Kidney (tissue), 22 donors: ENCODE measurements at places on chromosomes 16 and 17. TPM values are rescaled to one million over a fixed set of nuclear protein-coding genes. Genes with fewer than 3 reads are reported as not detected.
A peak's percentile ranks its signal among the peaks of the same experiment; 100 is the strongest.

DNA sequence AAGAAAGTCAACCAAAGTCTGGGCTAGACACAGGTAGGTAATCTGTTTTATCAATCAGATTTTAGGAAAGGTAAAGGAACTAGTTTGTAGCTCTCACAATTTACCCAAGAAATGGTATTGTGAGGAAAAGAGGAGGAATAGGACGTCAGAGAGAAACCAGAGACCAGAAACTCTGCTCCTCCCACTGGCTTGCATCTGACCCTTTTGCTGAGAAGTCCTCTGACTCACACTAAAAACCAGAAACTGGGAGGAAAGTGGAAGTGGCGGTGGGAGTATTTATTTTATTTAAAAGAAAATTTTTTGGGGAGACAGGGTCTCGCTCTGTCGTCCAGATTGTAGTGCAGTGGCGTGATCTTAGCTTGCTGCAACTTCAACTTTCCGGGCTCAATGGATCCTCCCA lies 38.0 kb upstream of the MNT start:
- no peak overlapping the region for H3K4me3 ChIP-seq
- H3K36me3 ChIP-seq: peaks cover 4% of the 10 kb centered on the region
- H3K4me1 ChIP-seq: no peaks in the 10 kb centered on the region
- no peak overlapping the region for H3K27ac ChIP-seq
- no peaks in the 10 kb centered on the region for H3K27me3 ChIP-seq
- DNase-seq: no peak

DNA sequence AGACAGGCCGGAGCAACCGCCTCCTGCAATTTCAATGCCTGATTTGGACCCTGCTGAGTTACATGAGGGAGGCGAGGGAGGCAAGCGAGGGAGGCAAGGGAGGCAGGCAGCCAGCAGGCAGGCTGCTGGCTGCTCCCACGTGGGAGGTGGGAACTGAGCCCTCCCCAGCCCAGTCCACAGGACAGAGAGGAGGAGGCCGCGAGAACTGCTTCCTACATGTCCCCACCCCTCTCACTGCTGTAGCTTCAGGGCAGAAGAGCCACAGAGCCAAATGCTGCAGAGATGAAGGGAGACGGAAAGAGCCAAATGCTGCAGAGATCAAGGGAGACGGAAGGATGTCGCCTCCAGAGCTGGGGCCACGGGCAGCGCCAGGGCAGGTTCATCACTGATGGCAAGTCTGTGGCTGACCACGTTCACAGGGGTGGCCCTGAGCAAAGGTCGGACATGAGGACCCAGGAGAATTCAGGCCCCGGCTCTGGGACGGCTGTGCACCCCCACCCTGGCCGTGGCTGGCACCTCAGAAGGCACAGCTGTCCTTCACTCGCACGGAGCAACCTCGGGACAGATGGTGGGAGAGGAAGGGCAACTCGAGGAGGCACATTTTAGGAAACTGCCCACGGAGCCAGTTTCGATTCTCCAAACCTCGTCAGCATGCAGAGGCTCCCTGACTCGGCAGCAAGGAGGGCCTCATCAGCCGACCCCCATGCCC lies 21.5 kb downstream of the RPH3AL start:
- no peaks in the 10 kb centered on the region for H3K27me3 ChIP-seq
- no peaks in the 10 kb centered on the region for H3K36me3 ChIP-seq
- peak overlapping the region; percentile 81 for H3K27ac ChIP-seq

DNA sequence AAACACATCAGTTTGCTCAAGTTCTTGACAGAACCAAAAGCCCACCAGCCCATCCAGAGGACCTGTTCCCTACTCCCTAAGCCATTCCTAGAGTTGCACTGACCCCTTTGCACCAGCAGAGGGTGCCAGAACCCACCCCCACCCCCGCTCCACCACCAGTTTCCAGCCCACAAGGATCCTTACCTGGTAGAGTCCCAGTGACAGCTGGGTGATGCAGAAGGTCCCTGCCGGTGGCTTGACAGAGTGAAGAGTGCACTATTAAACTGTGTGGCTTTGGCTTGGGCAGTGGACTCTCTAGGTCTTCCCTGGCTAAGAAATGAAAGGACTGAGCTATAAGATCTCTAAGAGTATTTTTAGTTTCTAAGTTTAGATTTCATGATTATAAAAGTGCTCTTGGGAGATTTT lies 73.3 kb upstream of the MTMR4 start:
- no peaks in the 10 kb centered on the region for H3K27me3 ChIP-seq
- no peaks in the 10 kb centered on the region for H3K4me1 ChIP-seq
- no peak overlapping the region for H3K4me3 ChIP-seq

- H3K36me3 ChIP-seq: no peaks in the 10 kb centered on the region
- DNase-seq: no peak
- no peaks in the 10 kb centered on the region for H3K4me1 ChIP-seq
- H3K27ac ChIP-seq: no peak overlapping the region
These were observed 83.8 kb upstream of the FAM20A start for GRCh38 chr17:68684949-68685357.

DNA sequence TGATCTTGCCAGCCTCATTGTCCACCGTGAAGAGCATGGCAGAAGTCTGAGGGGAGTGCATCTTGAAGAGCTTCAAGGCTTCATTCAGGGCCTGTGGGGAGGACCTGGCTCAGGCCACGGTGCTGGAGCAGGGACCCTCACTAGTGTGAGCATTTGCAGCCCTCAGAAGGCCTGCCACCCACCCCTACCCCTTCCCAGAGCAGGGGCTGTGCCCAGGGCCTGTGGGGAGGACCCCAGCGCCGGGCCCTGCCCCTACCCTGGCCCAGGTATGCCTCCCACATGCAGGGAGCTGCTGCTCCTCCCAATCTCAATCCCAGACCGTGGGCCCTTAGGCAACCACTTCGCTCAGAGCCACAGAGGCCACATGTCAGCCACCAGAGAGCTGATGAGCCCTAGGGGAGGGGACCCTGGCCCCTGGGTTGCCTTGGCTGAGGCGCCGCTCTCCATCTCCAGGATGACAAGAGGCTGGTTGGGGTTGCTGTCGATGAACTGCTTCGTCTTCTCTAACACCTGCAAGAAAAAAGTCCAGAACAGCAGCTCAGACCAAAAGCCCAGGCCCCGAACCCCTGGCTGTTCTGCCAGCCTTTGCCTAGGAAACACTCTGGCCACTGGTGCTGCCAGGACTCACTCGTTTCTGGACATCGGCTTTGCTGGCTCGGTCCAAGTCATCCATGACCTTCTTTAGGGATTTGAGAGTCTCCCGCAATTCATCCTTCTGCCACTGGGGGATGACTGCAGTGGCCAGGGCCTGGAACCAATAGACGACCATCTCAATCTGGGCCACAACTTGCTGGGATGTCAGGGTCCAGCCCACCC lies 1.8 kb upstream of the EXOSC6 start:
- H3K27me3 ChIP-seq: no peaks in the 10 kb centered on the region
- H3K4me1 ChIP-seq: no peaks in the 10 kb centered on the region
- no peak overlapping the region for H3K27ac ChIP-seq
- H3K4me3 ChIP-seq: no peak overlapping the region

DNA sequence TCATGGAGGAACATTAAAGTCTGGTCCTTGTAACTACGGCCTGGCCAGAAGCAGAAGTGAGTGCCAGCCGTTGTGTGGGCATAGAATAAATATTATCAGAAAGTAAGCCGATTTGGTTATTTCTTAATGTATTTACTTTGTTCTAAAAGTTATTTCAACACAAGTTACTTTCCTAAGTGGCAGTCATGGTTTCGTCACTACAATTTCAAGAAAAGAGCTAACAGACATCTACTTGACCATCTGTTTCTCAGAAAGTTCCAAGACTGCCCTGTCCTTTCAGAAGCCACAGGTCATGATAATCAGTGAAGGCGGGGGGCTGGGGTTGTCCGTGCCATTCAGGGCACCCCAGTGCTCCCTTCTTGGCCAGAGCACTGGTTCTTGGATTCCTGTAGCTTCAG lies 14.9 kb upstream of the FASN start:
- no peaks in the 10 kb centered on the region for H3K4me1 ChIP-seq
- H3K4me3 ChIP-seq: no peak overlapping the region
- H3K27ac ChIP-seq: no peak overlapping the region
- no peaks in the 10 kb centered on the region for H3K27me3 ChIP-seq

DNA sequence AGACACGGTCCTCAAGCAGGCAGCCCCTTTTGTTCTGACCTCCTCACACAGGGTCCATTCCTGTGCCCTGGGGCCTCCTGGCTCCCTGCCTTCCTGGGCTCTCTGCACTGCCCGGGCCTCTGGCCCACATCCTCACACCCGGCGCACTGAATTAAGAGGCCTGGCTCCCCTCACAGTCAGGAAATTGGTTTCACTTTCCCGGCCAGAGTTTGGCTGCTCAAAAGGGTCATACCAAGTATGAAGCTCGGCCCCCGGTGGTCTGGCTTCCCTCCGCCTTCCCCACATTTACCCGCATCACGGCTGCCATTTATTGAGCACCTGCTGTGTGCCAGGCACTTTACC lies 220.0 kb downstream of the NTN1 start:
- no peaks in the 10 kb centered on the region for H3K36me3 ChIP-seq
- no peaks in the 10 kb centered on the region for H3K4me1 ChIP-seq
- peak; percentile 79 for DNase-seq
- no peak overlapping the region for H3K27ac ChIP-seq
- H3K27me3 ChIP-seq: no peaks in the 10 kb centered on the region

- H3K36me3 ChIP-seq: peaks cover 12% of the 10 kb centered on the region
- no peak overlapping the region for H3K4me3 ChIP-seq
- no peaks in the 10 kb centered on the region for H3K27me3 ChIP-seq
- peaks cover 14% of the 10 kb centered on the region for H3K4me1 ChIP-seq
These were observed 25.2 kb downstream of the SREBF1 start for GRCh38 chr17:17811381-17812210.

- H3K27me3 ChIP-seq: no peaks in the 10 kb centered on the region
- H3K4me1 ChIP-seq: no peaks in the 10 kb centered on the region
- no peak overlapping the region for H3K27ac ChIP-seq
- no peaks in the 10 kb centered on the region for H3K36me3 ChIP-seq
These were observed 3.3 kb upstream of the BRD7 start for GRCh38 chr16:50371936-50372595.

- H3K27ac ChIP-seq: no peak overlapping the region
- DNase-seq: no peak
- H3K4me3 ChIP-seq: no peak overlapping the region
- no peaks in the 10 kb centered on the region for H3K27me3 ChIP-seq
These were observed 3.4 kb downstream of the TBX6 start for GRCh38 chr16:30088237-30088831.

DNA sequence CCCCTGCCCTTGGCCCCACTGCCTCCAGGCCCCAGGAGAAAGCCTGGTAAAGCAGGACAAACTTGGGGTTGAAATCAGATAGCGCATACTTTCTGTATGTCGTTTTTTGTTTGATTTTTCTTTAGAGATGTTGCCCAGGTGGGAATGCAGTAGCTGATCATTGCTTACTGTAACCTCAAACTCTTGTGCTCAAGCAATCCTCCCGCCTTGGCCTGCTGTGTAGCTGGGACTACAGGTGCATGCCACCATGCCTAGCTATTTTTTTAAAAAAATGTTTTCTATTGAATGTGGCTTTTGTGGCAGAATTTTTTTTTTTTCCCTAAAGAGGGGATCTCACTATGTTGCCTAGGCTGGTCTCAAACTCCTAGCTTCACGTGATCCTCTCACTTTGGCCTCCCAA lies 11.1 kb upstream of the CCL5 start:
- H3K27ac ChIP-seq: no peak overlapping the region
- no peaks in the 10 kb centered on the region for H3K36me3 ChIP-seq
- H3K4me3 ChIP-seq: no peak overlapping the region
- H3K27me3 ChIP-seq: no peaks in the 10 kb centered on the region
- H3K4me1 ChIP-seq: peaks cover 3% of the 10 kb centered on the region

GRCh38 chr16:19135896-19136438 lies 22.2 kb downstream of the ITPRIPL2 start:
- H3K36me3 ChIP-seq: no peaks in the 10 kb centered on the region
- H3K4me3 ChIP-seq: no peak overlapping the region
- H3K27me3 ChIP-seq: no peaks in the 10 kb centered on the region

GRCh38 chr17:36755586-36755985 lies 154.2 kb downstream of the MRM1 start:
- no peaks in the 10 kb centered on the region for H3K4me1 ChIP-seq
- H3K27me3 ChIP-seq: no peaks in the 10 kb centered on the region
- H3K27ac ChIP-seq: no peak overlapping the region
- DNase-seq: no peak

- no peaks in the 10 kb centered on the region for H3K36me3 ChIP-seq
- H3K27me3 ChIP-seq: peaks cover 2% of the 10 kb centered on the region
These were observed at the start of gene ADGRG1 for GRCh38 chr16:57628008-57628781. ADGRG1 (plus strand) TSS chr16:57628630; CDS start chr16:57650288, 21,658 bp downstream.

DNA sequence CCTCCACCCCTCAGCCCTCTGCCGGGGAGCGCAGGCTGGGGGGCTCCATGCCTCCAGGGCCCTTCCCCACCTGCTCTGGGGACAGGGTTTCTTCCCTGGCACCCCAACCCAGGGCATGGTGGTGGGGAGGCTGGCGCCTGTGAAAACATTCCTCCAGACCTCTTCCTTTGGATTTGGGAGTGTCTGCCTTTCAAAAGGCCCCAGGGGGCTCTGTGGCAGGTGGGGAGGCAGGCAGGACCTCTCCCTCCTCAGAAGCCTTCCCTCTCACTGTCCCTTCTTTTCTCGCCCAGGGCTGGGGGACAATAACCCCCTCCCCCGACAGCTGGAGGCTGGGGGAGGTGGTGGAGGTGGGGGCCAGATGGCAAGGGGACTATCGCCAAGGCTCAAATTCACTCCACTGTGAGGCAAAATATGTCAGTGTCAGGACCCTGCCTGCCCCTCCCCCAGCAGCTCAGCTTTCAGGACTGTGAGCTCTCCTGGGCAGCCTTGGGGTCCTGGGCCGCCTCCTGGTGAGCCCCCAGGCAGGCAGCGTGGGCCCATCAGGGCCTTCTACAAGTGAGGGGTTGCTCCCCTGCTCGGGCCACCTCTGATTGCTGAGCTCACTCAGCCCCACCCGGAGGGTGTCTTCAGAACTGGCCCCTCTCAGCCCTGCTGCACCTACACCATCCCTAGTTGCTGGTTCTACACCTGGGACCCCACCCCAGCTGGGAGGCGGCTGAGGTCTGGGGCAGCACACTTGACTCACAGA lies 1.8 kb downstream of the CDH15 start:
- no peaks in the 10 kb centered on the region for H3K4me1 ChIP-seq
- no peaks in the 10 kb centered on the region for H3K36me3 ChIP-seq

Gene ITGB4
- 149 TPM for total RNA-seq

Gene MAP2K3
- 44.0 TPM for total RNA-seq

Gene SDR42E2
- total RNA-seq: not detected

Gene SGCA
- total RNA-seq: 4.2 TPM

Gene TBC1D3G
- not detected for total RNA-seq

Gene KRT14
- total RNA-seq: not detected

Gene CFAP97D1
- not detected for total RNA-seq

Gene TNP2
- not detected for total RNA-seq

Gene B9D1
- total RNA-seq: 32.1 TPM

Gene PRR15L
- 105 TPM for total RNA-seq

Gene THOC6
- 26.1 TPM for total RNA-seq

Gene PHKG2
- 27.8 TPM for total RNA-seq

Gene TBC1D3I
- 0.41 TPM for total RNA-seq
